ENCODE measurements at places on chromosomes 11 and 22.

DNA sequence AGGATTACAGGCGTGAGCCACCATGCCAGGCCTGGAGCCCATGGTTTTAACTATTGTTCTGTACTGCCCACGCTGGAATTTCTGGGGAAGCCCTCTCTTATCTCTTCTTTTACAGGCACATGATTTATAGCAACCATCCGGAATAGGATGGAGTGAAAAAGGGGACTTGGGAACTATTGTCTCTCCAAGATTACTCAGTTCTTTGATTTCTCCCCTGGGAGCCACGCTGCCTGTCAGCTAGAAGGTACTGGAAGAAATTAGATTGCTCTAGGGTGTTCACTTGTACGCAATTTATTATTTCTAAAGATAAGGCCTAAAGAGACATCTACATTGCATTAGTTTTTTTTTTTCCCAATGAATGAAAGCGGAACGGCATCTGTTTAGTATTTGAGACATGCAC is 65.6 kb upstream of the PTPRJ start:
- no peak for DNase-seq

GRCh38 chr11:126391970-126392632 is 36.6 kb downstream of the ST3GAL4 start:
- DNase-seq = no peak

GRCh38 chr11:113341388-113342165 is 27.2 kb downstream of the TTC12 start:
- no peak for DNase-seq

DNA sequence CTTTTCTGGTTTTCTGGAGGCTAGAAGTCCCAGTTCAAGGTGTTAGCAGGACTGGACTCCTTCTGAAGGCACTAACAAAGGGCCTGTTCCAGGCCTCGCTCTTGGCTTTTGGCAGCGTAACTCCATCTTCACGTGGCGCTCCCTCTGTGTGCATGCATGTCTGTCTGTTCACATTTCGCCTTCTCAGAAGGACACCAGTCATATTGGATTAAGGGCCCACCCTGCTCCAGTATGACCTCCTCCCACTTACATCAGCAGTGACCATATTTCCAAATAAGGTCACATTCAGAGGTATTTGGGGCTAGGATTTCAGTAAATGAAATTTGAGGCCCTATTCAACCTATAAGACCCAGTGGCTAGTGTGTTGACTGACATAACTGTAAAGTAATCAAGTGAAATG is 20.0 kb downstream of the APLP2 start:
- DNase-seq = no peak

All from CD4-positive, alpha-beta T cell treated with Interleukin-10 for 1 hour (primary cell).